ENCODE measurements at places on chromosomes 6 and 20.
A peak's percentile ranks its signal among the peaks of the same experiment; 100 is the strongest.

GRCh38 chr6:125020385-125020784, 58.1 kb downstream of the RNF217 start:
- peak; percentile 15 for DNase-seq

DNA sequence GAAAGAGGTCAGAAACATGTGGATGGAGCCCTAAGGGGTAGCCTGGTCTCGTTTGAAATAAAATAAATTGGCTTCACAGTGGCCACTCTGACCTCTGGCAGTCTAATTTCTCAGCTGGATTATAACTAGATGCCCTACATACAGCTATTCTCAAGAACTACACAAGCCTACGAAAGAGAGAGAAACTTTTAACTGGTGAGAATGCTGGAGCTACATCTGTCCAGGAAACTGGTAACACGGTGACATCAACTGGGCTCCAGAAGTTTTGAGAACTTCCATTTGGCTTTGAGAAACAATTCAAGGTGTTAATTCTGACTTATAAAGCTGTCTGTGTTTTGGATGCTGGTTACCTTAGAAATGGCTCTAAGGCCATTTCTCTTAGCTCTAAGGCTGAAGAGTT, 187.3 kb upstream of the TENT5A start:
- no peak for DNase-seq

DNA sequence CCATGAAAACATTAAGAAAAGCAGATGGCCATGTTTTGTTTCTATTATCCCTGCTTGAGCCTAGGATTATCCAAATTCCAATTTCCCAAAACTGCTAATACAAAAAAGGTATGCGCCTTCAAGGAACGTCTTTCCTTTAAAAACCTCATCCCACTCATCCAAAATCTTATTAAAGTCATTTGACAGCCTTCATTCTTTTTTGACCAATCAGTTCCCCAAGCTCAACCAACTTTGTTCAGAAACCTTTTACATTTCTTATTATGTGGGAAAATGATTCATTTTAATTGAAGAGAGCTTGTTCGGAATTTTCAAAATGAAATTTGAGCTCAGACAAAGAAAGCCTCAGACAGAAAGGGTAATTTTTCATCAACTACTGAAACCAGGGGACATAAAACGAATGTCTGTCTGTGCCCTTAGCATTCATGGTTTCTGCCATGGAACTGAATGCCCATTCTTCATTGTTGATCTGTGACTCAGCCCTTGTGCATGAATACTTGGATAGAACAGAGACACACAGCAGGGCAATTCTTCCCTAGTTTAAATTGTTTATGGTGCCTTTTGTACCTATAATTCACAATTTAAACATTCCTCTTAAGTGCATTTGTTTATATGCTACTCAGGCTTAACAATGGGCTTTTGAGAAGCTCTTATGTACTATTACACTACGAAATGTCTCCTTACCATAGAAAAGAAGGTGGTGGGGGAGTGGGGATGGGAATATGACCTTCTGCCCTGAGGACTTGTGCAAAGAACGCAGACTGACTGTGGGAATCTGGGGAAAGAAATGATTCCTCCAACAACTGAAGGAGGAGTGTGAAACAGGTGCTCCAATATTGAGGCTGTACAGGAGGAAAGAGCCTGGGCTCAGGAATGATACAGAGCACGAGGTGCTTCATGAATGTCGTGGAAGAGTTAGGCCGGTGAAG, 49.8 kb upstream of the ERVFRD-1 start:
- peak; percentile 7 for DNase-seq

DNA sequence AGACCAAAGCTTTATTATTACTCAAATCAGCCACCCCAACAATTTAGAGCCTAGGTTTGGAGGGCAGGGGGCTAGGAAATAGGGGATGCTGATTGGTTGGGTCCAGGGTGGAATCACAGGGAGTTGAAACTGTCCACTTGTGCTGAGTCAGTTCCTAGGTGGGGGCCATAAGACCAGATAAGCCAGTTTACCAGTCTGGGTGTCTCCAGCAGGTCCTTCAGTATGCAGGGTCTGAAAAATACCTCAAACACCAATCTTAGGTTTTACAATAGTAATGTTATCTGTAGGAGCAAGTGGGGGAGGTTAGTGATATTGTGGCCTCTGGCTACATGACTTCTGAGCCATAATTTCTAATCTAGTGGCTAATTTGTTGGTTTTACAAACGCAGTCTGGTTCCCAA, 63.2 kb downstream of the UBR2 start:
- no peak for DNase-seq

DNA sequence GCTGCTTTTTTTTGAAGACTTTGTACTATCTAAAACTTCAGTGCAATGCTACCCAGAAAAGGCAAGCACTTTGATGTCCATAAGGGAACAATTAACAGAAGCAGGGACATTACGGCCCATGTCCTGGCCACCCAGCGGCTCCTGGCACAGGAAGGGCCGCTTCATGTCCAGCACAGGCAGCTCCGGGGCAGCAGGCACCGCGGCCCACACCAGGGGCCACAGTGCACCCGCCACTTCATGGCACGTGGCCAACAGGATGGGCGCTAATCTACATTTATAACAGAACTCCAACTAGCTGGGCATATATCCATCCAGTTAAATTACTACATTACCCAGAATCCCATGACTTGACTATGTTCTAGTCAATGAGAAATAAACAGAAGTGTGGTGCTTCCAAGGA, 198.2 kb upstream of the ID4 start:
- DNase-seq, result no peak

DNA sequence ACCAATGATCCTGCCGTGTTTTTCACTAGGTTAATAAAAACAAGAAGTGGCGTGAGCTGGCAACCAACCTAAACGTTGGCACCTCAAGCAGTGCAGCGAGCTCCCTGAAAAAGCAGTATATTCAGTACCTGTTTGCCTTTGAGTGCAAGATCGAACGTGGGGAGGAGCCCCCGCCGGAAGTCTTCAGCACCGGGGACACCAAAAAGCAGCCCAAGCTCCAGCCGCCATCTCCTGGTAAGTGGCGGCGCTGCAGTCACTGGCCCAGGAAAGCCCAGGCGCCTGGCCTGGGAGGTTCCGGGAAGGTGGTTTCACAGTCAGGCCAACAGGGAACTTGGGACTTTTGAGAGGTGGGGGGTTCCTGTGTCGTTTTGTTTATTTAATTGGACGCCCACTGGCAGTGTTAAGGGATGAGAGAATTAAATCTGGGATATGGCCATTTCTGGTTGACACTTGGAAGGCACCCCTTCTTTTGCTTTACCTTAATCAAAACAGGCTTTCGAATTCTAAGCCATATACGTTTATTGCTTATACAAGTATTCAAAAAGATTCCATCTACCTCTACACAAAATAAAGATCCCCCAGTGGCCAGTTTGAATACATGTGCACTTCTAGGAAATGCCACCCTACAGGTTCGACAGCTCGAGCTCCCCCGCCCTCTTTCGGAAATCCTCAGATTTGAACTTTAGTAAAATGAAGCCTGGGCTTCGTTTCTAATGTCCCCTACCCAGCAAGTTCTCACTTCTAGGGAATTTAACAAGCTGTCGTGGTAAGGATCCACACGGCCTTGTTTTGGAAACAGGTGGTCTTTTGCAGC, 138.9 kb downstream of the TMEM242 start:
- DNase-seq, result peak; percentile 78

DNA sequence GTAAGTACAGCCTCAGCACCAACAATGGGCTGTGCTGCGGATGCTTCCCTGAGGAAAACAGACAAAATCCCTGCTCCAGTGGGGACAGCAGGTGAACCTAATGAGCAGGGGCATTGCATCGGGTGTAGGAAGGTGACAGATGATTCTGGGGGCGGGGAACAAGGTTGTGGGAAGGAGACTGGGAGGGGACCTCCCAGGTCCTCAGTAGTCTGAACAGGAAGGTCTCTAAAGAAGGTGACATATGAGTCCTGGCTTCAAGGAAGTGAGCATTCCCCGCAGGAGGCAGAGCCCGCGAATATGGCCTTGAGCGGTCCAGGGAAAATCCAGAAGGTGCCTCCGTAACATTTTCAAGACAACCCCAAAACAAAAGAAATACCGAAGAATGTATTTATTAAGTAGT, 19.4 kb downstream of the ULBP1 start:
- DNase-seq, result no peak

DNA sequence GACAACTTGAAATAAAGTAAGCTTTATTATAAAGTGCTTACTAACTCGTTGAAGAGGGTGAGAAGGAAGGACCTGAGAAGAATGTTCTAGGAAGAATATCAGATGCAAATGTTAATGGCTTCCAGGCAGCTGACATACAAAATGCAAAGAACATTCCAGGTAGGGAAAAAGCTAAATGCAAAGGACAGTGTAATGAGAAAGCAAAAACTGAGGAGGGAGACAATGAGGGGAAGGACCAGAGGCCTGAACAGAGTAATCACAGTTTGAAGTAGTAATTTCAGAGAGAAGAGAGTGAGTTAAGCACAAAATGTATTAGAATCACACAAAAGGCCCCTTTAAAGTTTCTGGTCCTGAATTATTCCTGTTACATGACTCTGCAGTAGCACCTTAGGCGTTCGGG, 81.3 kb downstream of the HMGCLL1 start:
- DNase-seq, result no peak

GRCh38 chr6:130032758-130033340, 14.5 kb downstream of the L3MBTL3 start:
- no peak for DNase-seq

- no peak for DNase-seq
Observed at GRCh38 chr6:50884364-50884763, 65.7 kb downstream of the TFAP2B start.

GRCh38 chr20:11894062-11894461, 23.6 kb upstream of the BTBD3 start:
- no peak for DNase-seq

GRCh38 chr6:151128763-151129370, 110.9 kb upstream of the AKAP12 start:
- no peak for DNase-seq

DNA sequence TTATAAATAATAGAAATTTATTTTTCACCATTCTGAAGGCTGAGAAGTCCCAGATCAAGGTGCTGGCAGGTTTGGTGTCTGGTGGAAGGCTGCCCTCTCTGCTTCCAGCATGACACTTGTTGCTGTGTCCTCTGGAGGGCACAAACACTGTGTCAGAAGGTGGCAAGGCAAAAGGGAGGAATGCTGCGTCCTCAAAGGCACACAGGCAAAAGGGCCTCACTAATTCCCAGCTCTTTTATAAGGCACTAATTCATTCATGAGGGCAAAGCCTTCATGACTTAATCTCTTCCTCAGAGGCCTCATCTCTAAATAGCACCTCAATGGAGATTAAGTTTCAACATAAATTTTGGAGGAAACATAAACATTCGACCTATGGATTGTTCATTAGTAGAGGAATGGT, 209.5 kb upstream of the SMLR1 start:
- no peak for DNase-seq

DNA sequence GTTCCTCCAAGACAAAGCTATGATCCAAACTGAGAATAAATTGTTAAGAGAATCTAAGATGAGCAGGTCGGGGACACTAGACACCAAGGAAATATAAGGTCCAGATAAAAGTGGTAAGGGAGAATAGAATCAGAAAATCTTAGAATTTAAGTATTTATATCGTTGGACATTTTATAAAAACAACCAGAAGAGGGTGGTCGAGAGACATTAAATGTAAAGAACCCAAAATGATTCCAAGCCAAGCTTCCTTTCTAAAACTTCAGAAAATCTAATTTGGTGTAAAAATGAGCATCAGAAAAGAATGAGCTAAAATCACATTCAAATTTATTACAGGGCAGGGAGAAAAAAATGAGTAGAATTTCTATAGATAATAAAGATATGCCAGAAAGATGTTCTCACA, 97.8 kb upstream of the OGFRL1 start:
- no peak for DNase-seq

GRCh38 chr6:154766288-154766687, 33.1 kb downstream of the SCAF8 start:
- DNase-seq, result no peak

- DNase-seq, result peak; percentile 22
Observed at GRCh38 chr6:137389150-137389704, 105.0 kb downstream of the OLIG3 start.

- DNase-seq, result no peak
Observed at GRCh38 chr6:154106251-154106650, 67.2 kb downstream of the OPRM1 start.

DNA sequence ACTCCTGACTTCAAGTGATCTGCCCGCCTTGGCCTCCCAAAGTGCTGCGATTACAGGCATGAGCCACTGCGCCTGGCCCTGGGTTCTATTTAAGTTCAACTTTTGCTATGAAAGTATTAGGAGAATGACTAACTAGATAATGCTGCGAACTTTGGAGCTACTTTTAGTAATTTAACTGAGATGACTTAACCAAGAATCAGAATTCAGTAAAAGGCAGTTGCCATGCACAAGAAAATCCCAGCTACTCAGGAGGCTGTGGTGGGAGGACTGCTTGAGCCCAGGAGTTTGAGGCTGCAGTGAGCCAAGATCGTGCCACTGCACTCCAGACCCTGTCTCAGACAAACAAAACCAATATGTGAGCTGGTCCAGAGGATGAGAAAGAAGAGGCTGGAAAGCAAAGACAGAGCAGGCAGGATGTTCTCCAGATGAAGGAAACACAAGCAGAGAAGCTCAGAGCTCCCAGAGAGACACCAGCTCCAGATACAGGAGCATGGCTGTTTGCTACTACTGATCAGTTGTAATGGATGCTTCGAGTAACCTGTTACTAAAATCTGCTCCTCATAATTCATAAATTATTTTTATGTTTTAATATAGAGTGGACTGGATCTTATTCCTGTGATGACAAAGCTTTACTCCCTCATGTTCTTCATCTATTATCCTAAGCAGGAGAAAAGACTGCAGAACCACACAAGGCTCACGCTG, 23.9 kb downstream of the ZNF217 start:
- DNase-seq, result no peak

GRCh38 chr6:147712841-147713240, 204.4 kb downstream of the SAMD5 start:
- DNase-seq, result no peak

DNA sequence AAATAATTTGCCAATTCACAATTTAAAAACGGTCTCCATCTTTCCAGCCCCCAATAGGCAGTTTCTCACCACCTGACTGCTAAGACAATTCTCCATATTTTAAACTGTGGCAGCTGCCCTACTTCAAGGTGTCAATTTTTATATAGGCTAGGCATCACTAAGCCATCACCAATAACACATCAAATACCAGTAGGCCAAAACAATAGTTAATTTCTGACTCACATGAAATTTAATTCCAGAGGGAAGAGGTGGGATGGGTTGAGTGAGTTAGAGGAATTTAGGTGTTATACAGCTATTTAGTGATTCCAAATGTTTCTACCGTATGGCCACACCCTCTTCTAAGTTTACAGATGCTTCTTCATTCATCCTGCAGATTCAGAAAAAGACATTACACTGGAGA, 49.9 kb downstream of the GFRAL start:
- DNase-seq, result no peak

DNA sequence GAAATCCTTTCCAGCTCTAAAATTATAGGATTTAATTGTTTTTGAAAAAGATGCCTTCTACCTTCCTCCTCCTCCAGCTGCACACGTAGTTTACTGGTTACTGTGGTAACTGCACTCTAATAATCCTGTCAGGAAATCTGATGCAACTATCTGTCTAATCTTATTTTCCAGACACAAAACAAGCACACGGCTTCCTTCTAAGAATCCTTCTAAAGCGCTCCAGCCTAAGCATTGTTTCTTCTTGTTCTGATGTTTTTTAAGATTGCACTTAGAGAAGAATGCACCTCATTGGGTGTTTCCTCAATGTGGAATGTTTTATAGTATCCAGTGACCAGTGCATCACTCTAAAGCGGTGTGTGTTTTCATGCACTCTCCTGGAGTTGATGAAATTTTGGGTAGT, 63.6 kb downstream of the CARMIL1 start:
- no peak for DNase-seq

- DNase-seq, result peak; percentile 95
Observed at GRCh38 chr6:136288566-136289326, 900 bp downstream of the BCLAF1 start.

GRCh38 chr6:29399525-29399924, 4.1 kb downstream of the OR12D2 start:
- DNase-seq, result no peak

Measured in NCI-H1417 (cell line).